Activated T-cell treated with anti-CD3 and anti-CD28 coated beads, Interleukin-2, amount 50 U/mL, for 1 hour (primary cell): ENCODE measurements at places on chromosomes 2 and 18.

DNA sequence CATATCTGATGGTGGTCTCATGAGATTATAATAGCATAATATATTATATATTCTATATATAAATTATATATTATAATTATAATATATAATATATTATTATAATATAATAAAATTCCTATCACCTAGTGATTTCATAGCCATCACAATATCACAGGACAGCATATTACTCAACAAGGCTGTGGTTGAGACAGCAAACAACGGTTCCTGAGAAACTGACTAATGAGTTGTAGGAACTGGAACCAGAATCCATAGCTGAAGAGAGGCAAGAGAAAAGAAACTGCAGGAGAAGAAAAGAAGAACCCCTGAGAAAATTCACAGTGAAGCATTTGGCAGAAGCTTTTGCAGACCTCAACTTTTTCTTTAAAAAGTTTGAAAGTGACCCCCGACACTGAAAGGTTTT is 84.0 kb downstream of the BCL2L11 start:
- no peak for DNase-seq

DNA sequence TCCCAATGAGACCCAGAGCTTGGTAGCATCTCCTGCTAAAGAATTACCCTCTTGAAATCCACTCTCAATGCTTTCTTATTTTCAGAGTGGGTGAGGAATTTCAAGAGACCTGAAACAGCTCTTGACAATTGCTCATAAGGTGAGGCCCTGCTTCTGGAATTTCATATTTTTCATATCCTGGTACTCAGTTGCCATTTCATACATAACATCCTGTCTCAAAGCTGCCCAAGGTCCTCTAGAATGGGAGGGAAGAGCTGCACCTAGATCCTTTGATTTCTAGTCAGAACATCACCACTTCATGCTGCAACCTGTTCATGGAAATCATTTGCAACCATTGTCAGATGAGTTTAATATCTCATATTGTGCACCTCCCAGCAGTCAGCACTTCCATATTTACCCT is 404.8 kb upstream of the GALNT5 start:
- DNase-seq, result no peak

- DNase-seq, result no peak
Measured at GRCh38 chr2:203177361-203177760, 61.5 kb upstream of the CYP20A1 start.

GRCh38 chr2:240304746-240305161 is 130.7 kb upstream of the GPC1 start:
- no peak for DNase-seq

- DNase-seq, result no peak
Measured at GRCh38 chr2:53744395-53745065, 23.1 kb upstream of the CHAC2 start.

- no peak for DNase-seq
Measured at GRCh38 chr2:132449868-132450267, 33.3 kb downstream of the GPR39 start.

- no peak for DNase-seq
Measured at GRCh38 chr2:65025453-65026123, 30.6 kb upstream of the CEP68 start.

DNA sequence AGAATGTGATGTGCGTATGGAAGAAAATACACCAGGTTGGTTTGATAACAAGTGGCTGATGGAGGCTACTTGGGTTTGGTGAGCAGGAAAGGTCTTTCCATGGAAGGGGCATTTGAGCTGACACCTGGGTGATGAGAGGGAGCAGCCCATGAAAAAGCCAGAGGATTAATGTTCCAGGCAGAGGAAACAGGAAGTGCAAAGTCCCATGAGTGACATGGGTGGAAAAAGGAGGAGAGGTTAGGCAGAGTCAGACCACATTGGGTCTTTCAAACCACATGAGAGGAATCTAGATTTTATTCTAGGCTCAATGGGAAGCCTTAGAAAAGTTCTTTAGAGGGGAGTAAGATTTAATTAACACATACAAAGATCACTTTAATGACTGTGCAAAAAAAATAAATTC is 195.7 kb downstream of the LRATD1 start:
- no peak for DNase-seq

- no peak for DNase-seq
Measured at GRCh38 chr2:121194626-121195025, 90.4 kb downstream of the TFCP2L1 start.

DNA sequence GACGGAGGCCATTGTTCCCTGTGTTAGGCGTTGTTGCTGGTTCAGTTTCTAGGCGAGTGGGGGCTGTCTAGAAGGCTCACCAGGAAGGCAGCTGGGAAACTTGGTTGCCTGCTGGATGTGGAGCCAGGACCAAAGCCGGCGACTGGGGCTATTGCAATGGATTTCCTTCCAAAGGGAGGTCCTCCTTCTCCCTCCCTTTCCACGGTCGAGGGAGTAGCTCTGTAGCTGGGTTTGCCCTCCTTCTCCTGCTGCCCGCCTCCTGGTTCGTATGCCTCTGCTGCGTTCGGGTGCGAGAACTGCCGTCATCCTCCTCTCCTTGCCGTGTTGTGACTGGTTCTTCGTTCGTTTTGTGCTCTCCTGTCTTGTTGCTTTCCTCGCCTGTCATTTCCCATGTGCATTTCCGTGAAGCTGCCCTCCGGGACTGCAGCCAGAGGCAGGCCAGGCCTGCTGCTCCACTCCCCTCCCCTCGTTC is 203.4 kb downstream of the NEDD4L start:
- DNase-seq, result no peak

GRCh38 chr18:24491927-24492834 is 31.7 kb downstream of the HRH4 start:
- no peak for DNase-seq

DNA sequence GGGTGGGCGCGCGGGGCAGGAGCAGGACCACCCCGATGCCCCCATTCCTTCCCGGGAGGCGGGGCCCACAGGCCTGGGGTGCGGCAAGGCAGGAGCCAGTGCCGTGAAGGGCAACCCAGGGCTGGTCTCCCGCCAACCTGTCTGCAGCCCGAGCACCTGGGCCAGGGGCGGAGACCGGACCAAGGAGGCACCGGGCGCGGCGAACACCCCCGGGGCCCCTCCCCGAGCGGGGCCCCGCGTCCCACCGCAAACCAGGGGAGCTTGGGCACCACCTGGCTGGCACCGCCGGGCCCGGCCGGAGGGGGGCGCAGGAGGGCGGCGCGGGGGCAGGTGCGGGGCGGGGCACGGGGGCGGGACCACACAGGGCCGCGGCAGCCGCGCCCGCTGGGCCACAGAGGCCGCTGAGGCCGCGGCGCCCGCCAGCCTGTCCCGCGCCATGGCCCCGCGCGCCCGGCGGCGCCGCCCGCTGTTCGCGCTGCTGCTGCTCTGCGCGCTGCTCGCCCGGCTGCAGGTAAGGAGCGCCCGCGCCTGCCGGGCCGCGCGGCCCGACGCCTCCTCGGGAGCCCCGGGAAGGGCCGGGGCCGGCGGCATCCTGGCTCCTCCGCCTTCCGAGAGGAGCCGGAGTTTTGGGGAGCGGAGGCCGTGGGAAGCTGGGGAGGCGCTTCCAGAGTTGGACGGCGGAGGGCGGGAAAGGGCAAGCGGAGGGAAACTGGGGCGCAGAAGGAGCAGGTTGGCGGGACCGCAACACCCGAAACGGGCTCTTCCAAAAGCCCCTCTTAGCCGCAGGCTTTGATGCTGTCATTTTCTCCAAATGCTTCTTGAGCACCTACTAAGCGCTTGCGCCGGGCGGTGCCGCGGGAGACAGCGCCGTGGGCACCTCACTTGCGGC is at the start of gene TNFRSF11A:
TSS of gene TNFRSF11A (plus strand) at position 394 of the 889 bp plus-strand sequence. CDS start at position 437, 43 bp downstream.
- peak; percentile 75 for DNase-seq

GRCh38 chr2:120291401-120292311 is 39.0 kb downstream of the RALB start:
- no peak for DNase-seq

DNA sequence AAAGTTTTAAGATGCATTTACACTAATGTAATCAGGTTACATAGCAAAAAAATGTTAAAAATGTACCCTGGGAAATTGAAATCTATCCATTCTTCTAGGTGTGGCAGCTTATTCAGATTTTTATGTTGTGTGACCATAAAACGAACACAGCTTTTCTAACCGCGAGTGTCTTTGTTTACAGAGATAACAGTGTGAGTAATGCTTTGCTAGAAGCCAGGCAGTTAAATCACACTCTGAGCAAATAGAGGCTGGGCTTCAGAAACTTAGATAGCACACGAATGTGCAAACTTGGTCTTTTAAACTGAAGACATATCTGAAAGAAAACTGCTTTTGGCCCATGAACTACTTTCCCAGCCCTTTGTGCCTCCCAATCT is 116.1 kb downstream of the SPTBN1 start:
- no peak for DNase-seq

DNA sequence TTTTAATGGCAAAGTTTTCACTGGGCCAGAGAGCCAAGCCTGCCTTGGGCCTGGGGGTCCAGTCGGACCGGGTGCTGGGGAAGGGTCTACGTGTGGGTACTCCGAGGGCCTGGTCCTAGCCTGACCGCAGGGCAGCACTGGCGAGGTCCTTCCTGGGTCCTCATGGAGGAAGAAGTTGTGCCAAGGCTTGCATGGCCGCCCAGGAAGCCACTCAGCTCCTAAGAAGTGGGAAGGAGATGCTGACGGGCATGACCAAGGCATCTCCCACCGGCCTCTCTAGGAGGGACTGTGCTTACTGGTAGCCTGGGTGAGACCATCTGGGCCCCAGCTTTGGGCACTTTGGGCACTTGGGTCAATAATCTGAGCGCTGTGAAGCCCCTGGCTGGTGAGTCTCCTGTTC is 22.6 kb downstream of the CIB4 start:
- no peak for DNase-seq

GRCh38 chr18:44198612-44199284 is 481.9 kb upstream of the SETBP1 start:
- no peak for DNase-seq

DNA sequence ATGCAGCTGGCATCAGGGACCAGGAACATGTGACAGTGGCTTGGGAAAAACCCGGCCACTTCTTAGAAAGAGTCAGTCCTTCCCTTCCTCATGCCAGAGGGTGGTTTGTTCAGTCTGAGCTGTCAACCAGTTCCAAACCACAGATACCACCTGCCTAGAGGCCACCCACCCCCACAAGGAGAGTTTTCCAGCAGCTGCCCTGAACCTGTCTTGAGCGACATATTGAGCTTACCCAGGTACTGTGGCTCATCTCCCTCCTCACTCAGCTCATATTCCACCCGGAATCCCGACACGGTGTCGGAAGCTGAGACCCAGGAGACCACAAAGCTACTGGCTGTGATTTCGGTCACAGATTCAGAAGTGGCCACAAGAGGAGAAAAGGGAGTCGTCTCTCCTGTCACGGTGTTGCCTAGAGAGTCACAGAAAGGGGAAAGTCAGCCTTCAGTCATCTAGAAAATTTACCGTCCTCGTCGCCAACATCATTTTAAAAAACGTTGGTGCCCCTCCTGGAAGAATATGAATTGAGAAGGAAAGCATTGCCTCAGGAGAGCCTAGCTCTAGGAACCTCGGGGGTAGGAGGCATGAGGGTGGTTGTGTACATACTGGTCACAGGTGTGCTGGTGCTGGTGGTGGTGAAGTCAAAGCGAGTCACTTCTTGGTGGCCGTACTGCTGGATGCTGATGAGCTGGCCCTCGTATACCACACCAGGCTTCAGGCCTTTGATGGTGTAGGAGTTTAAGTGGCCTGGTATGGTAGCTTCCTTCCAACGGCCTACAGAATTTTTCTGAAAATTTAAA is 26.3 kb downstream of the FN1 start:
- DNase-seq, result no peak

- no peak for DNase-seq
Measured at GRCh38 chr2:3728104-3729054, 25.0 kb downstream of the DCDC2C start.

- DNase-seq, result no peak
Measured at GRCh38 chr2:15673919-15674636, 82.4 kb downstream of the DDX1 start.

GRCh38 chr2:166454006-166454595 is 39.9 kb downstream of the SCN7A start:
- no peak for DNase-seq

GRCh38 chr2:195967336-195967735 is 101.3 kb downstream of the DNAH7 start:
- DNase-seq, result no peak

DNA sequence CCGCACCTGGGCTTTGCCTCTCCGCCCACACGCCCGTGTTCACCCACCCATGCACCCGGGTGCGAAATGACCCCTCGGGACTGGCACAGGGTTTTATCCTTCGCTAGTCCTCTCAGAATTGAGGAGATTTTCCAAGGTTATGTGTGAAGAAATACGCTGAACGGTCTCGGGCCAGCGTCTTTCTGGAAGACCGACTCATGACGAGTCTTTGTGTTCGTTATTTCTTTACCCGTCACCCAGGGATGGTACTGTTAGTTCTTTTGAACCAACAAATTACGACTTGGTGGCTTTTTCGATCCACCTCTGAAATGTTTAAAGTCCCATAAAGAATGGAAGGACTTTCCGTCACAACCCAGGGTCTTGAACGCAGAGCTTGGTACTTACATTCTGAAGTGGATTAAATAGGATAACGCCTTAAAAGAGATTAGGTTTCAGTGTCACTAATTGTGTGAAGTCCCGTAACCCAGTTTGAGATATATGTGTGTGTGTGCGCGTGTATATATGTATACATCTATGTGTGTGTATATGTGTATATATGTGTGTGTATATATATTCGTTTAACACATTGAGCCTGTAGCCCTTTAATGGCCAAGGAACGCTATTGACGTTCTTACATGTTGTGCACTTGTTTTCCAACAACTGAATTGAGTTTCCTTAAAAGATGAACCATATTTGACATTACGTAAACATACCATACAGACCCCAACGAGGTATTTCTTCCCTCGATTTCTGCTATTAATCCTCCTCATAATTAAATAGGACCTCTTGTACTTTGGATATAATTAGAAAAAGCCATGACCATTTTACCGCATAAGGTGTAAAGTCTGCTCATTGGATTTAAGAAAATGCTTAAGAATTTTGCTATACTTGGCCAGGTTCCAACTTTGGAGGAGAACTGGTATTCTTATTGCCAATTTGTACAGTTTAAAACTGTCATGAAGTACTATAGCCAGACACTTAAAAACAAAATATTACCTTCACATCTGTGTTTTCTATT is 889 bp downstream of the ZC3H15 start:
- no peak for DNase-seq

DNA sequence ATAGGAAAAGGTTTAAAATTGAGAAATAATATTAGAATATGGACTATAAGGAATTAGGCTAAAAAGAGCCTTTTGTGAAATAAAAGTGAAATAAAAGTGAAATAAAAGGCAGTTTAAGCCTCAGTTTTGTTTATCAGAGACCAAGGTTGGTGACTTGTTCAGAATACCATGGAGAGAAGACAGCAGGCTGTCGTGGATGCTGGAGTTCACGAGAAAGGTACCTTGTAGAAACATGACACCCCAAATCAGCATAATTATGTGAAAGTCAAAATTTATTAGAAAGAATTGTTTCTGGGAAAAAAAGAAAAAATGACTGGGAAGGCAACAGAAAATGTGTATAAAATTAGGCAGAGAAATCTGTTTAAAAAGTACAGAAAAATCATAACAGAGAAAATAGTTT is 46.5 kb upstream of the SPAG16 start:
- DNase-seq, result no peak

DNA sequence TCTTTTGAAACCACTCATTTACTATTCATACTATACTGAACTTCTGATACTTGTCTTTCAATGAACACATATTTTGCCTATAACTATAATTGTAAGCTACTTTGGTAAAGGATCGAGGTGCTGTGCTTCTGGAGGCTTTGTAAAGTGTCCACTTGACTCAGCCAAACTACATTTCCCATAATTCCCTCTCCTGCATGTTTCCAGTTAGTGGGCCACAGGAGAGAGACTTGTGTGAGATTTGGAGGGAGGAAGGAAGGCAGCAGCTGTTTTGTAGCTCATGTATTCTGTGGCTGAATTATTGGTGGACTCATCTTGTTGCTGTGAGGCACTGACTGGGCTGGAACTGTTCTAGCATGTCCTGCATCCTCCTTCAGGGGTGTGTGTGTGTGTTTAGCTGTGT is 328.8 kb downstream of the ARL6IP6 start:
- DNase-seq, result no peak
